Spinal cord (tissue), 10 donors: ENCODE measurements at places on chromosomes 7 and 10. TPM values are rescaled to one million over a fixed set of nuclear protein-coding genes. Genes with fewer than 3 reads are reported as not detected.

- H3K36me3 ChIP-seq: no peaks in the 10 kb centered on the region
- no peak overlapping the region for H3K27ac ChIP-seq
- no peak for DNase-seq
- peaks cover 3% of the 10 kb centered on the region for H3K4me1 ChIP-seq
Measured at GRCh38 chr7:139762886-139763285, 14.9 kb downstream of the HIPK2 start.

GRCh38 chr10:61406736-61407135 lies 46.4 kb downstream of the TMEM26 start:
- H3K4me3 ChIP-seq: no peak overlapping the region
- DNase-seq: no peak
- no peaks in the 10 kb centered on the region for H3K36me3 ChIP-seq
- H3K27ac ChIP-seq: no peak overlapping the region
- H3K27me3 ChIP-seq: no peaks in the 10 kb centered on the region
- no peaks in the 10 kb centered on the region for H3K4me1 ChIP-seq

DNA sequence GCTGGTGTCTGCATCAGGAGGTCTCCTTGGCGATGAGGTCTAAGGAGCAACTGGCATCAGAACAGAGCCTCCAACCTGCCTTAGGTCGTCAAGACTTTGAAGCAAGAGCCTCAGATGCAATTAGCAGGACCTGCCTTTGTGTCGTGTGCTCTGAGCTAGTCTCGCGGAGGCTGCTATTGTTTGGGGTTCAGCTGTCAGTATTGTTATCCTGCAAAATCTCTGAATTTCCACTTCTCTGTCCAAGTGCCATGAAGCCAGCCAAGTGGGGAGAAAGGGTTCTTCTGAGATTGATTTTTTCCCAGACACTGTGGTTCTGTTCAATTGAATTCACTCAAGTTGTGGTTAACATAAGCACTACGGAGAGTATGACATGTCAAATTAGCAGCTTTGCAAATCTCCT lies 78.7 kb downstream of the ADARB2 start:
- H3K4me1 ChIP-seq: peaks cover 17% of the 10 kb centered on the region
- H3K27ac ChIP-seq: no peak overlapping the region
- H3K27me3 ChIP-seq: no peaks in the 10 kb centered on the region

GRCh38 chr7:23622506-23622925 lies 25.3 kb downstream of the CCDC126 start:
- H3K27me3 ChIP-seq: no peaks in the 10 kb centered on the region
- DNase-seq: no peak
- H3K4me3 ChIP-seq: no peak overlapping the region

DNA sequence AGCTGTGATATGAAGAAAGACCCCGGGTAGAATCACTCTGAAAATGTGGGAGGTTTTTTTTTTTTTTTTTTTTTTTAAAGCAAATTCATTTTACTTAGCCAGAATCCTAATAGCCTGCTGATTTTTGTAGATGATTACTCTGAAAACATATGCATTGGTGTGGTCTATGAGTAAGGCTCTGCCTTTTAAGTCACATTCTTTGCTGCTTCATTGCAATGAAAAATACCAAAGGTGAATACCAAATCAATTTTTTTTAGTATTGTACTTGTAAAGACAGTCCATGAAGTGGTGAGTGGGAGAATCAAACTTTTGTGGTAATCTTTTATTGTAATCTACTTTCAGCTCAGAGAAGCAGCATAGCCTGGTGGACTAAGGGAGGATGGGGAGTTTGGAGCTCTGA lies 130.3 kb downstream of the SDK1 start:
- no peak overlapping the region for H3K27ac ChIP-seq
- H3K27me3 ChIP-seq: no peaks in the 10 kb centered on the region
- H3K4me1 ChIP-seq: no peaks in the 10 kb centered on the region
- no peak for DNase-seq
- H3K4me3 ChIP-seq: no peak overlapping the region

DNA sequence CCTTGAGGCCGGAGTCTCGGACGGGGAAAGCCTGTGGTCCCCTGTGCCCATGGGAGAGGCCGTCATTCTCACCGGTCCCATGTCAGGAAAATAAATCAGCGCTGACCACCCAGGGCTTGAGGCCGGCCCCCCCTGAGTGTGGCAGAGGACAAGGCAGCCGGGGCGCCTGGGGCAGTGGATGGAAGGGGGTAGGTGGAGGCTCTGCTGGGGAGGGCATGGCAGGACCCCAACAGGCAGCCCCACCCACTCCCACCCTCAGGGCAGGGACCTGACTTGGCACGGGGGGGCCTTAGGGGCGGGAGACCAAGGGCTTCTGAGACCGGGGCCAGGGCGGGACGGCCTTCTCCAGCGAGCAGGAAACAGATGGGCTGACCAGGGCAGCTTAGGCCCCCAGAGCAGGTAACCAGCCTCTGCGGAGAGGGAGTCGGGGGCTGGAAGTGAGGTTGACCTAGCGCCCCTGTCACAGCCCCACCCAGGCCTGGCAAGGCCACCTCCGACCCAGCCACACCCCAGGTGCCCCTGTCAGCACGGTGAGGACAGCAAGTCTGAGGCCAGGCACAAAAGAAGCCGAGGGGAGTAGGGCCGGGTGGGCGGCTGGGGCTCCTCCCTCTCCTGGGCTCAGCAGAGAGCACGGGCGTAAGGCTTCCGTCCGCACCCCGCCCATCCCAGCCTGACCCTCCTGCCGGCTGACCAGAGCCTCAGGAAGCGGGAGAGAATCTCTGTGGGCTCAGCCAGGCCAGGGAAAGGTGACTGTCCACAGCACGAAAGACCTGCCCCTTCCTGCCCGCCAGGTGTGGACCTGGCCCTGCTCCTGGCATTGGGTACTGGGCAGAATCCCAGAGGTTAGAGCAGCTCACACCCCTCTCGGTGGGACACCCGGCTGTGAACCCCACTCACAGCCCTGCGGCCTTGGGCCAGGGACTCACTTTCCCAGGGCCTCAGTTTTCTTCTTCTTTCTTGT lies 87.4 kb downstream of the FOXL3 start:
- H3K36me3 ChIP-seq: no peaks in the 10 kb centered on the region
- no peak overlapping the region for H3K27ac ChIP-seq
- peaks cover 58% of the 10 kb centered on the region for H3K4me1 ChIP-seq
- peaks cover 33% of the 10 kb centered on the region for H3K27me3 ChIP-seq

GRCh38 chr10:4527281-4527970 lies 298.6 kb upstream of the AKR1E2 start:
- no peak overlapping the region for H3K27ac ChIP-seq
- DNase-seq: no peak
- no peaks in the 10 kb centered on the region for H3K4me1 ChIP-seq
- no peaks in the 10 kb centered on the region for H3K36me3 ChIP-seq

DNA sequence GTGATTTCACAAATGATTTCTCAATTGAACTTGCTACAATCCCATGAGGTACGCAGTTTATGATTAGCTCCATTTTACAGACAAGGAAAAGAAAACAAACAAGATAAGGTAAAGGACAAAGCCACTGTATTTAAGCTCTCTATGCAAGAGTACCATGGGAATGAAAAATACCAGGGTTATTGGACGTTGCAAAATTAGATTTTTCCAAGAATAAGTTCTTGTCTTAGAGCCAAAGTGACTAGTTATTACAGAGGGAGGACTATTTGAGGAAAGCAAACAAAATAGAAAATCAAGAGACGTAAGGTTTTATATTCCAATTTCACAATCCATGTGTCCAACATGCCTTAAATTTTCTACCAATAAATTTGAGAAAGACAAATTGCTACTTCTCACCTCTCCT lies 97.9 kb upstream of the PTN start:
- no peaks in the 10 kb centered on the region for H3K36me3 ChIP-seq
- no peaks in the 10 kb centered on the region for H3K27me3 ChIP-seq
- no peak overlapping the region for H3K27ac ChIP-seq
- H3K4me3 ChIP-seq: no peak overlapping the region

DNA sequence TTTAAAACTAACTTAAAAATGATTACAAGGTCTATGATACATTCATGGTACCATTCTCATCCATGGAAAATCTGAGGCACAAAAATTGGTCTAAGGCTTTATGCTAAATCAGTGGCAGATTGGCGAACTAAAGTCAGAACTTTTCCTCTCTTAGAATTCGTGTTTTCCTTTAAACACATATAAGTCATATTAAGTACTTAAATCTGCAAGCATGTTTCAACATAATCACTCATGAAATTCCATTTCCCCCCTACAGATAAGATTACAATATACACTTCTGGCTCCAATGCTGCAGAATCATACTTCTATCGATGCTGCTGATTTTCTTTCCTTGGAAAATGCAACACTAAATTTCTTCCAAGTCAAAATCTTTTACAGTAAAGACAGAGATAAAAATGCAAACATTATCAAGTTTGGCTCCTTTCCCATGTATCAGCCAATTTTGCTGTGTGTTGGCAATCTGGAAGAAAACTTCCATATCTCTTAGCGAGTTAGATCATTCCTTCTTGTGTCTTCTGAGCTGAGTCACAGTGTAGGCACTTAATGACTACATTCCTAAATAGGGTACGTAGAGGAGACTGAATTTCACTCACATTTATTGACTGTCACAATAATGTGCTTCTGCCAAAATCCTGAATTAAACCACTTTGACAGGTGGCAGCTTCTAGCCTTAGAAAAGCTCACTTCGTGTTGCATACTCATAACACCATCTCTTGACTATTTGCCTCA lies 76.4 kb upstream of the LRRC17 start:
- H3K4me3 ChIP-seq: no peak overlapping the region
- H3K27ac ChIP-seq: no peak overlapping the region
- H3K36me3 ChIP-seq: no peaks in the 10 kb centered on the region
- no peaks in the 10 kb centered on the region for H3K27me3 ChIP-seq

- no peaks in the 10 kb centered on the region for H3K27me3 ChIP-seq
- H3K4me1 ChIP-seq: peaks cover 76% of the 10 kb centered on the region
- DNase-seq: no peak
- peaks cover 6% of the 10 kb centered on the region for H3K36me3 ChIP-seq
Measured at GRCh38 chr10:70512149-70512639, 33.6 kb downstream of the PALD1 start.

DNA sequence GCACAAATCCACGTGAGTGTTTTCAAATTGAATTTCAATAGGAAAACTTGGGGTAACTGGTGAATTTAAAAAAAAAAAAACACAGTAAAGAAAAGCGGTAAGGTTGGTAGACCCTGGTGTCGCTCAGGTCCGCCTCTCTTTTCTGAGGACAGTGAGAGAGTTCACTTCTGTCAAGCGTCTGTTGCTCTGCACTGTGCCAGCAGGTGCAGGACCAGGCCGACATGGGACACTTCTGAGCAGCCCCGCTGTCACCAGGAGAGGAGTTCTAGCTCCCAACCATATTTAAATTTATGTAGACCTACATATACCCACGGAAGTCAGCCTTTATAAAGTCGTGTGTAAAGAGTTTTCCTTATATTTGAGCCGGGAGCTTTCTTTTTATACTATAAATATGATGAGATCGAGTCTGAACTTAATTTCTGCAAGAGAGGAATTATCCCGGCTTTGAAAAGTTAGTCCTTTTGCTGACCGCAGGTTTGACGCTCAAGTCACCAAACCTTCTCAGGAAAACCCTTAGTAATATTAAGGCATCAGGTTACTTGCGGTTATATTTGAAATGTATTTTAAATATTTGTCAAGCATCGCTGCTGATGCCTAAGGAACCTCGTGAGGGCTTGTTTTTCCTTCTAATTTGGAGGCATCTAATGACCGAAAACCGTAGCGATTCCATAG lies 531 bp downstream of the IKZF1 start:
- H3K4me3 ChIP-seq: peak overlapping the region; percentile 1
- H3K36me3 ChIP-seq: no peaks in the 10 kb centered on the region
- H3K4me1 ChIP-seq: peaks cover 13% of the 10 kb centered on the region
- H3K27me3 ChIP-seq: peaks cover 56% of the 10 kb centered on the region
- H3K27ac ChIP-seq: no peak overlapping the region
- no peak for DNase-seq

- H3K4me3 ChIP-seq: no peak overlapping the region
- no peak for DNase-seq
- H3K27me3 ChIP-seq: no peaks in the 10 kb centered on the region
- no peak overlapping the region for H3K27ac ChIP-seq
- H3K36me3 ChIP-seq: no peaks in the 10 kb centered on the region
Measured at GRCh38 chr7:153473185-153473584, 579.0 kb upstream of the DPP6 start.

DNA sequence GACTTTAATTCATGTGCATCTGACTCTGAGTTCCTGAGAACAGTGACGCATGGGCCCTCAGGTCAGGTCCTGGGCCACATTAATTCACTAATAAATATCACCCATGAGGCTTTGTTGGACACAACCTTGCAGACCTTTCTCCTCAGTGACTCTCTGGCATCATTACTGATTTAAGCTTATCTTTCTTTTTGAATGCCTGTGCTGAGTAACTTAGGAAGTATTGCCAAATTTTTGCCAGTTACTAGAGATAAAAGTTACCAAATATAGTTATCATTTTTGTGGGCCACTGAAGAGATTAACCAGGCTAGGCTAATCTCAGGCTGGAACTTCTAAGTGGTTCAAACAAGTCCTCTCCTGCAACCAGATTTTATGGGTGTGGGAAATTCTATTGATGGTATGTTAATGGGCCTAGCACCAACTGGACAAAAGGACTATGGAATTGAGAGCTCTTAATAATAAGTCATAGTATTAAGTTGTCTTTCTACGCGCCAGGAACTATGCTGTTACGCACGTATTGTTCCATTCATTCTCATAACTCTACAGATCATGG lies 28.8 kb upstream of the PRTFDC1 start:
- no peaks in the 10 kb centered on the region for H3K36me3 ChIP-seq
- H3K4me3 ChIP-seq: no peak overlapping the region
- no peak overlapping the region for H3K27ac ChIP-seq
- no peaks in the 10 kb centered on the region for H3K4me1 ChIP-seq

- H3K27me3 ChIP-seq: no peaks in the 10 kb centered on the region
- H3K4me1 ChIP-seq: peaks cover 7% of the 10 kb centered on the region
- H3K36me3 ChIP-seq: no peaks in the 10 kb centered on the region
- no peak for DNase-seq
Measured at GRCh38 chr10:94489107-94489506, 56.5 kb upstream of the HELLS start.

DNA sequence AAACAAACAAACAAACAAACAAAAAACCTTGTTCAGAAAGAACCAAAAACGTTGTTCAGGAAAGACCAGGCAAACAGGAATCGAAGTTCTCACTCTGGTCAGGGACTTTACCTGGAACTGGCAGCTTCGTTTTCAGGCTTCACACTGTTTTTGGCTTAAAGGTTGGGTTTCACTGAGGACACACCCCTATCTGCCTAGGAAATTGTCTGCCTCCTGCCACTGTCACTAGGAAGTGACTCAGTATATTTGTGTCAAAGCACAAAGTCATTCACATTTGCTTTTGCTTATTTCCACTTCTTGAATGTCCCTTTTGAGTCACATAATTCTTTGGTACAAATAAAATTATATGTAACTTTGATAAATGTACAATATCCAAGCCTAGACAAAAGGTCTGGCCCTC lies 37.9 kb downstream of the PNLIPRP3 start:
- no peaks in the 10 kb centered on the region for H3K27me3 ChIP-seq
- H3K27ac ChIP-seq: no peak overlapping the region
- H3K4me1 ChIP-seq: no peaks in the 10 kb centered on the region
- no peak overlapping the region for H3K4me3 ChIP-seq
- H3K36me3 ChIP-seq: no peaks in the 10 kb centered on the region

Gene LRRN3
- 39.6 TPM for total RNA-seq

Gene OPN4
- not detected for total RNA-seq

Gene ZP3
- 0.59 TPM for total RNA-seq

Gene CCDC3
- 21.2 TPM for total RNA-seq

Gene FKBP14
- total RNA-seq: 31.0 TPM
